ENCODE measurements at places on chromosomes 16 and 17. TPM values are rescaled to one million over a fixed set of nuclear protein-coding genes. Genes with fewer than 3 reads are reported as not detected.

The PYY gene
- total RNA-seq = not detected

The RGS11 gene
- total RNA-seq = not detected

The ORAI3 gene
- total RNA-seq = 23.3 TPM

The HS3ST3A1 gene
- 12.0 TPM for total RNA-seq

The C17orf50 gene
- total RNA-seq = not detected

The GPR142 gene
- not detected for total RNA-seq

The FBXO39 gene
- not detected for total RNA-seq

The DNAI2 gene
- total RNA-seq = not detected

The MRPL12 gene
- 251 TPM for total RNA-seq

The EVPLL gene
- total RNA-seq = not detected

The GNGT2 gene
- total RNA-seq = not detected

The WSCD1 gene
- not detected for total RNA-seq

Measured in K562 (cell line).